ENCODE measurements at places on chromosomes 7 and 10.
A peak's percentile ranks its signal among the peaks of the same experiment; 100 is the strongest.

DNA sequence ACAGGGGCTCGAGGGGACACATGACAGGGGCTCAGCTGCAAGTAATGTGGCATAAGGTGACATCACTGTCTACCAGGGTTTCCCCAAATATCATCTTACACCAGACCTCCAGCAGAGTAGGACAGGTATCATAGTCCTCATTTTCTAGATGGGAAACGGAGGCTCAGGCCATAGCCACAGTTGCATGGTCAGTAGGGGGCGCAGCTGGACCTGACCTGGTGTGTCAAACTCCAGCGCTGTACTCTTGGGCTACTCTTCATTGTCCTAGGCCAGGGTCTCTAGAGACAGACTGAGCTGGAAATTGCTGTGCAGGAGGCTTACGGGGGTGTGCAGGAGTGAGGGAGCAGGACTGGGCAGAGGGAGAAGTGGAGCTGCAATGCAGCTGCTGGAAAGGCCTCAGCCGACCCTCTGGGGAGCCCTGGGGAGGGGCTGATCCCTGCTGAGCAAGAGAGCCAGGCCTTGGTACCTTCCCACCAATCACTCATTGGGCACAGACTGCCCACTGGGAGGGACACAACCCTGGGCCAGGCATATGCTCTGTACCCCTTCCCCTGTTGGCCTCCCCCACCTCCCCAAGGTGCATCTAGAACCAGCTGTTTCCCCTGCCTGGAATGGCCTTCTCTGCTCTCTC lies 89.9 kb downstream of the CDH23 start:
- no peak overlapping the region for H3K27ac ChIP-seq
- no peaks in the 10 kb centered on the region for H3K4me1 ChIP-seq
- no peak overlapping the region for H3K4me3 ChIP-seq
- DNase-seq, result peak; percentile 59
- peaks cover 3% of the 10 kb centered on the region for H3K36me3 ChIP-seq

- H3K27me3 ChIP-seq, result peaks cover 5% of the 10 kb centered on the region
- peak overlapping the region; percentile 23 for H3K27ac ChIP-seq
- no peaks in the 10 kb centered on the region for H3K36me3 ChIP-seq
- DNase-seq, result no peak
These were observed 472.0 kb upstream of the AKR1E2 start for GRCh38 chr10:4353964-4354363.

DNA sequence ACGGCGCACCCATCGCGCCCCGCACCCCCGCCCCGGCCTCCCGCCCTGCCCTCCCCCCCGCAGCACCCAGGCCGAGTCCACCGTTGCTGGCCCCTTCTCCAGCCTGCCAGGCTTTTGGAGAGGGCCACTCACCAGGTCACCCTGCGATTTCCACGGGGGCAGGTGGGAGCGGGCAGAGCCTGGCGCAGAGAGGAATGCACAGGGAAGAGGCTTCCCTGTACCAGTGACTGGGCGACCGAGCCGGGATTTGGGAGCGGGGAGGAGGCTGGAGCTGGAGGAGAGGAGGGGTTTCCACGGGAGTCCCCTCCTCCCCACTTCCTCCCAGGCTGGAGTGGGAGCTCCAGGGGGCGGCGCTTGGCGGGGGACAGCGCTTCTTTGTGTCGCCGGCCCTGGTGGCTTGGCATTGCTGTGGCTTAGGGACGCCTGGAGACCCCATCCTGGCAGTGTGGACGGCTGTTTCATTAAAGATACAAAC lies 19.3 kb downstream of the TCAF1 start:
- peak overlapping the region; percentile 60 for H3K4me3 ChIP-seq
- no peaks in the 10 kb centered on the region for H3K36me3 ChIP-seq
- peaks cover 58% of the 10 kb centered on the region for H3K27me3 ChIP-seq
- DNase-seq, result no peak

GRCh38 chr7:55624813-55625212 lies 52.5 kb upstream of the VOPP1 start:
- peaks cover 8% of the 10 kb centered on the region for H3K36me3 ChIP-seq
- no peak for DNase-seq
- no peak overlapping the region for H3K27ac ChIP-seq
- H3K27me3 ChIP-seq, result peaks cover 20% of the 10 kb centered on the region
- H3K4me1 ChIP-seq, result no peaks in the 10 kb centered on the region
- no peak overlapping the region for H3K4me3 ChIP-seq

DNA sequence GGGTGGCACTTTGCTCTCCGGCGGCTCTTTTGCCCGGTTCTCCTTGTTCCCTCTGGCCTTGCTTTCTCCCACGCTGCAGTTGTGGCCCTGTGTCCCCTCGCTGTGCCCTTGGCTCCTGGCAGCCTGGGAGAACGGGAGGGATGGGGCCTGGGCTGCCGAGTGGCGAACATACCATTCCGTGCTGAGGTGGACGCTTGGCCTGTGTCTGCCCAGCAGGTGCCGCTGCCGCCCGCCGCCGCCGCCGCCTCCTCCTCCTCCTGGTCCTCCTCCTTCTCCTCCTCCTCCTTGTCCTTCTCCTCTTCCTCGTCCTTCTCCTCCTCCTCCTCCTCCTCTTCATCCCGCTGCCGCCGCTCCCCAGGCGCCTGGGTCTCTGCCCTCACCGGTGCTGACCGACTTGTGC lies 36.0 kb downstream of the AGAP3 start:
- H3K27me3 ChIP-seq, result no peaks in the 10 kb centered on the region
- no peak overlapping the region for H3K27ac ChIP-seq
- no peak overlapping the region for H3K4me3 ChIP-seq
- peaks cover 7% of the 10 kb centered on the region for H3K4me1 ChIP-seq
- H3K36me3 ChIP-seq, result no peaks in the 10 kb centered on the region

DNA sequence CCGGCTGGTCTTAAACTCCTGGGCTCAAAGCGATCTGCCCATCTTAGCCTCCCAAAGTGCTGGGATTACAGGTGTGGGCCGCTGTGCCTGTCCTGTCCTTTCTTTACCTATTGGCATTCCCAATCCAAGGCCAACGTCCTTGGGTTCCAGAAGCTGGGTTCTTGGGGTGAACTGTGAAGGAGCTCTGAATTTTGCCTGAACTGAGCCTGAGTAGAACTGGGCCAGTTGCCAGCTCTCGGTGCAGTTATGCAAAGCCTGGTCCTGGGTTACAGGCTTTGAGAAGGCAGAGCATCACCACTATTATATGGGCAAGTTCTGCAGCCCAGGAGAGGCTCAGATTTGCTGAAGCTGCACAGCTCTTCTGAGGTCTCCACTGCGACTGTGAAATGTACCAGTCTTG lies 24.6 kb upstream of the SH2D4B start:
- no peak for DNase-seq
- peaks cover 20% of the 10 kb centered on the region for H3K36me3 ChIP-seq
- H3K27ac ChIP-seq, result no peak overlapping the region
- H3K4me1 ChIP-seq, result peaks cover 29% of the 10 kb centered on the region
- H3K27me3 ChIP-seq, result no peaks in the 10 kb centered on the region

- DNase-seq, result no peak
- no peak overlapping the region for H3K27ac ChIP-seq
- H3K4me1 ChIP-seq, result peaks cover 15% of the 10 kb centered on the region
- H3K4me3 ChIP-seq, result no peak overlapping the region
- H3K27me3 ChIP-seq, result no peaks in the 10 kb centered on the region
These were observed 45.7 kb downstream of the CREB3L2 start for GRCh38 chr7:137956183-137956582.

GRCh38 chr7:50534690-50535290 lies 30.4 kb downstream of the DDC start:
- peak; percentile 40 for DNase-seq
- no peak overlapping the region for H3K4me3 ChIP-seq
- peak overlapping the region; percentile 18 for H3K27ac ChIP-seq

- no peaks in the 10 kb centered on the region for H3K4me1 ChIP-seq
- no peak for DNase-seq
- H3K27ac ChIP-seq, result no peak overlapping the region
These were observed 11.7 kb downstream of the PRKAG2 start for GRCh38 chr7:151865070-151865670.

- no peak overlapping the region for H3K4me3 ChIP-seq
- peaks cover 8% of the 10 kb centered on the region for H3K4me1 ChIP-seq
- no peak for DNase-seq
- H3K36me3 ChIP-seq, result peaks cover under 1% of the 10 kb centered on the region
- H3K27ac ChIP-seq, result no peak overlapping the region
These were observed 34.1 kb downstream of the SEM1 start for GRCh38 chr7:96675548-96675947.

DNA sequence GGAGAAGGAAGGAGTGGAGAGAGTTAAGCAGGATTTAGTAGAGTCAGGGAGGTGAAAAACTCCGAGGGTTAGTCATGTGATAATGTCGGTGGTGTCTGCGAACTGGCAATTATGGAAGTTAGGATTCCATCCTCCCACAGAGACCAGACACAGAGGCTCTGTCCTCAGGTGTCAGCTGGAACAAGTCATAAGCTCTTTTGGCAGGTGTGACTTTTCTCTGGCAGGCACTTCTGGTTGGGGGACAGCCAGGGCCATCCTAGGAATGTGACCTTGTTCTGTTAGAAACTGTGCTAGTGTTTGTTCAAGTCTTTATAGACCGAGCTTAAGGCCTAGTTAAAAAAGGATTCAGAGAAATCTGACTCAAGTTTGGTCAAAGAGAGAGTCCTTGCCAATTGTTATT lies 371.0 kb downstream of the DPP6 start:
- H3K4me1 ChIP-seq, result no peaks in the 10 kb centered on the region
- no peak for DNase-seq
- H3K36me3 ChIP-seq, result no peaks in the 10 kb centered on the region
- H3K4me3 ChIP-seq, result no peak overlapping the region
- H3K27ac ChIP-seq, result no peak overlapping the region
- H3K27me3 ChIP-seq, result no peaks in the 10 kb centered on the region

GRCh38 chr7:45726883-45727282 lies 146.0 kb downstream of the CCDC201 start:
- H3K36me3 ChIP-seq, result peaks cover 13% of the 10 kb centered on the region
- H3K4me1 ChIP-seq, result no peaks in the 10 kb centered on the region
- H3K27ac ChIP-seq, result no peak overlapping the region
- H3K4me3 ChIP-seq, result no peak overlapping the region
- H3K27me3 ChIP-seq, result no peaks in the 10 kb centered on the region

DNA sequence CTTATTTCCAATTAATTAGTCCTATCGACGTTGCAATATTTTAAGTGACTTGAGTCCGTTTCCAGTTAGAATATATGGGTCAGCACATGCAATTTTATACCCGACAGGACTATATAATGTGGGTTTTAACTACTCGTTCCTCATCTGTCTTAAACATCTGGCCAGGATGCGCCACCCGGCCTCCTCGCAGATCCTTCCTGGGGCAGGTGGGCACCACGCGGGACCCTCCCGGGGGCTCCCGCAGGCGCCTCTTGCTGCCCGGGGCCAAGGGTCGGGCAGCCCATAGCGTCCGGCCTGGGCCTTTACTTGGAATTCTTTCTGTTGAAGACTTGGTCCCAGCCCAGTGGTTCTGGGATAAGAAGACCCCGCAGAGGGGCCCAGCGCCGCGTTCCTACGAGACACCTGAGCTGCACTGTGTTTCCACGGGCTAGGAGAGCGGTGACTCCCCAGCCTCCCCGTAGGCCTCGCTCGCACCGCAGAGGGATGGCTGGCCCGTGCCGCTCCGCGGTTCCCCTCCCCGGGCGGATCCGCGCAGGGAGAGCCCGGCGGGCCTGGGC lies 10.1 kb upstream of the MNX1 start:
- H3K27ac ChIP-seq, result no peak overlapping the region
- peaks cover 39% of the 10 kb centered on the region for H3K4me1 ChIP-seq
- DNase-seq, result no peak

- H3K4me1 ChIP-seq, result peaks cover 9% of the 10 kb centered on the region
- no peak overlapping the region for H3K27ac ChIP-seq
- DNase-seq, result no peak
- no peak overlapping the region for H3K4me3 ChIP-seq
- no peaks in the 10 kb centered on the region for H3K27me3 ChIP-seq
These were observed 222.2 kb upstream of the SH2B2 start for GRCh38 chr7:102064361-102065025.

GRCh38 chr7:104096683-104097082 lies 107.2 kb upstream of the RELN start:
- no peaks in the 10 kb centered on the region for H3K4me1 ChIP-seq
- DNase-seq, result no peak
- H3K27ac ChIP-seq, result no peak overlapping the region
- peaks cover 15% of the 10 kb centered on the region for H3K27me3 ChIP-seq
- no peaks in the 10 kb centered on the region for H3K36me3 ChIP-seq
- no peak overlapping the region for H3K4me3 ChIP-seq

GRCh38 chr7:143363016-143363937 lies 764 bp upstream of the FAM131B start:
- H3K36me3 ChIP-seq, result peaks cover 2% of the 10 kb centered on the region
- no peak overlapping the region for H3K27ac ChIP-seq
- H3K27me3 ChIP-seq, result peaks cover 45% of the 10 kb centered on the region

GRCh38 chr10:110208614-110209453 lies 1.4 kb downstream of the MXI1 start:
- peaks cover 42% of the 10 kb centered on the region for H3K4me1 ChIP-seq
- peaks cover 13% of the 10 kb centered on the region for H3K27me3 ChIP-seq
- H3K36me3 ChIP-seq, result peaks cover 1% of the 10 kb centered on the region
- peak overlapping the region; percentile 92 for H3K4me3 ChIP-seq
- peak; percentile 38 for DNase-seq

- DNase-seq, result no peak
These were observed 64.1 kb downstream of the CFAP58 start for GRCh38 chr10:104417637-104418292.

- H3K4me3 ChIP-seq, result no peak overlapping the region
- no peaks in the 10 kb centered on the region for H3K36me3 ChIP-seq
- no peaks in the 10 kb centered on the region for H3K4me1 ChIP-seq
- H3K27me3 ChIP-seq, result no peaks in the 10 kb centered on the region
These were observed 54.5 kb downstream of the MACC1 start for GRCh38 chr7:20162665-20163064.

- H3K27me3 ChIP-seq, result peaks cover 81% of the 10 kb centered on the region
- no peak overlapping the region for H3K27ac ChIP-seq
- peak overlapping the region; percentile 87 for H3K4me3 ChIP-seq
- peaks cover 80% of the 10 kb centered on the region for H3K4me1 ChIP-seq
- peak; percentile 30 for DNase-seq
These were observed 9.4 kb upstream of the GATA3 start for GRCh38 chr10:8044908-8045725.

DNA sequence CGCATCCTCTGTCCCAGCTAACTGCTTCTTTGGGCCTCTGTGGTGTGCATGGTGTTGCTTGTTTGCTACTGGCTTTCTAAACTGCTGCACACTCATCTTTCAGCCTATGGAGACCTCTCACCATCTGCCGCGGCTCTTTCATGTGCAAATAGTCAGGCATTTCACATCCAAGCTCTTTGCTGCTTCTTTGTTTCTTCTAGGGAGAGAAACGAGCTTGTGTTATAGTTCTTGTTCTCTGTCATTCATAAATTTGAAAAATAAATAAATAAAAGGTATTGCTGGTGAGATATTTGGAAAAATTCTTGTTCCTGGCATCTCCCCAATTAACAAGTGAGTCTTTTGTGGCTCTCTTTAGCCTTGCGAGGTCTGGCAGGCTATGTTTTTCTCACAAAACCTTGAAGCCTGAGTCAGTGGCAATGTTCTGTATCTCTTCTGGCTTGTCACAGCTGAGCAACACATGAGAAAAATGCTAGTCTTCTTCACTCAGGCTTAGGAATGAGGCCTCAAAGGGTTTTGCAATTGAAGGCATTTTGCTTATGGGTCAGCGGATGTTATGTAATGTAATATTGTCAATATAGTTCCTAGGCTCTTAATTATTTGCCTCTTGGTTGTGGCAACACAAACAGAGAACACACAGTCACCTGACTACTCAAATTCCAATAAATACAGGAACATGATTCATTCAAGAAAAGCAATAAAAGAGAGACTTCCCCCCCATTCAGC lies 274.0 kb downstream of the FRMD4A start:
- H3K36me3 ChIP-seq, result peaks cover 5% of the 10 kb centered on the region
- no peaks in the 10 kb centered on the region for H3K4me1 ChIP-seq
- H3K27ac ChIP-seq, result no peak overlapping the region
- no peaks in the 10 kb centered on the region for H3K27me3 ChIP-seq
- DNase-seq, result no peak
- H3K4me3 ChIP-seq, result no peak overlapping the region

GRCh38 chr7:6232534-6232933 lies 39.9 kb downstream of the CYTH3 start:
- no peak for DNase-seq
- no peak overlapping the region for H3K27ac ChIP-seq
- peaks cover 24% of the 10 kb centered on the region for H3K4me1 ChIP-seq
- no peaks in the 10 kb centered on the region for H3K36me3 ChIP-seq
- peaks cover 44% of the 10 kb centered on the region for H3K27me3 ChIP-seq
